Endothelial cell of umbilical vein (primary cell): ENCODE measurements at places on chromosomes 4 and X.

DNA sequence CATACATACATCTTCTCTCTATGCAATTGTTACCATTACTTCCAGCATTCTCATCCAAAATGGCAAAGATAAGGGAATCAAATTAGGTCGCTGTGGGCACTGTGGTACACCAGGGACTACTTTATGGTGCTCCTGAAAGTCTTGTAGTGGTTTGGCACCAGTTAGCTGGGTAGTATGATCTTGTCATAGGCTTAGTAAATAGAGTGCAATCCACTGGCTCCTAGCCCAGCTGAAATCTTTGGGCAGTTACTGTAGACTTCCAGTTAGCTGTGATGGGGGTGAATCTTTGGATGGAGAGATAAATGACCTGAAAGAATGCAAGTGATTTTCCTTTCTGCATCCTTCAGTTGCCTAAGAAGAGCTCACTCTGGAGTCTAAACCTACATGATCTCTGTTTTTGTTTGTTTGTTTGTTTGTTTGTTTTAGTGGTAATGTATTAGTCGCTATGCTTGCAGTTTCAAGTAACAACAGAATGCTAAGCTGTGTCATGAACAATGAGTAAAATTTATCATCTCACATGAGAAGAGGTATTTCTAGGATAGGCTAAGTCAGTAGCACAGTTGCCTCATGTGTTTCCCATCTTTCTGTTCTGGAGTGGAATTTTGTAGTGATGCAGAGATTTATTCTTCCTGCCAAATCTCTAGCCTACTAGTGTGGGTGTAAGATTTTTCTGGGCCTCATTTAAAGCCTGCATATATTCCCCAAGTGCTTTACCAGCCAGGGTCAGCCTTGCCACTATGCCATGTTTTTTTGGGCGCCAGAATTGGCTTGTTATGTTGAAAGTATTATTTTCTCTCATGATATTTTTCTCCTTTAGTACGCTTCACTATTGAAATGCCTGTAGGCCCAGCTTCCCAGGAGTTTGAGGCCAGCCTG is 24.2 kb downstream of the HERC3 start:
- no peak for DNase-seq

DNA sequence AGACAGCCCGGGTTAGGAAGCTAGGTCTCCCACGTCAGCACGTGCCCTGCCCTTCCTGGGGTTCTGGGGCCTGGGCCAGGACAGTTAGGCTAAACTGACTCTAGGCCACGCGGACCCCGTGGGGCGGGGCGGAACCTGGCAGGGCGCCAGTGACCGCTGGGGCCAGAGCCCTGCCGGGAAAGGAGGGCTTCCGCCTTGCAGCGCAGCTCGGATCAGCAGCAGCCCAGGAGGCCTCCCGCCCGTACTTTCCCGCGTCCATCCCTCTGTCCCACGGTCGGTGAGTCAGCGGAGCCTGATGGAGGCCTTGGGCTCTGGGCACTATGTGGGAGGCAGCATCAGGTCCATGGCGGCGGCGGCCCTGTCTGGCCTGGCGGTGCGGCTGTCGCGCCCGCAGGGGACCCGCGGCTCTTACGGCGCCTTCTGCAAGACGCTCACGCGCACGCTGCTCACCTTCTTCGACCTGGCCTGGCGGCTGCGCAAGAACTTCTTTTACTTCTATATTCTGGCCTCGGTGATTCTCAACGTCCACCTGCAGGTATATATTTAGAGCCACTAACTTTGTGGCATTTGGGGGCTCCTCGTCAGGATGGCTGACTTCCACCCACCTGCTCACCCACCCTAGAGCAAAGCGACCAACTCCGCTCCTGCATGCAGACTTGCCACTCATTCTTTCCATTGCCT is at the start of gene SMIM10:
SMIM10 (plus strand) TSS at position 191 of the 681 bp plus-strand sequence; CDS start at position 296, 105 bp downstream.
- DNase-seq: peak; percentile 52

- DNase-seq: no peak
Observed at GRCh38 chr4:22498866-22499265, 17.0 kb downstream of the ADGRA3 start.

GRCh38 chrX:74922922-74923543 is 2.2 kb downstream of the NEXMIF start:
- DNase-seq: no peak

- no peak for DNase-seq
Observed at GRCh38 chrX:69361311-69361845, 142.7 kb upstream of the NALF2 start.
